ENCODE measurements at places on chromosomes 12 and 14.

DNA sequence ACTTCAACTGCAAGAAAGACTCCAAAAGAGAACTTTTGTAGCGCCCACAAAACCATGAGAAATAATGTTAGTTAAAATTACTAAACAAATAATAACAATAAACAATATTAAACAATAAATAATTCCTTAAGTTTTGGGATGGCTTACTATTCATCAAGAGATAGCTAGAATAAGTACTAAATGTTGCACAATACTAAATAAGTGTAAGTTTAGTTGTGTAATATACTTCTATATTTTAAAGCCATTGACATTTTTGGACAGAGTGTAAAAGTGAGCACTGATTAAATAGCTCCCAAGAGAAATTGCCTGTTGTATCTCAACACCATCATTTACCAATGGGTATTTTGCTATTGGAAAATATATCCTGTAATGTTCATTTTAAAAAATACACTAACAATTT is 166.7 kb downstream of the ALG10 start:
- DNase-seq: no peak

GRCh38 chr12:100464529-100464928 is 9.1 kb upstream of the NR1H4 start:
- no peak for DNase-seq

DNA sequence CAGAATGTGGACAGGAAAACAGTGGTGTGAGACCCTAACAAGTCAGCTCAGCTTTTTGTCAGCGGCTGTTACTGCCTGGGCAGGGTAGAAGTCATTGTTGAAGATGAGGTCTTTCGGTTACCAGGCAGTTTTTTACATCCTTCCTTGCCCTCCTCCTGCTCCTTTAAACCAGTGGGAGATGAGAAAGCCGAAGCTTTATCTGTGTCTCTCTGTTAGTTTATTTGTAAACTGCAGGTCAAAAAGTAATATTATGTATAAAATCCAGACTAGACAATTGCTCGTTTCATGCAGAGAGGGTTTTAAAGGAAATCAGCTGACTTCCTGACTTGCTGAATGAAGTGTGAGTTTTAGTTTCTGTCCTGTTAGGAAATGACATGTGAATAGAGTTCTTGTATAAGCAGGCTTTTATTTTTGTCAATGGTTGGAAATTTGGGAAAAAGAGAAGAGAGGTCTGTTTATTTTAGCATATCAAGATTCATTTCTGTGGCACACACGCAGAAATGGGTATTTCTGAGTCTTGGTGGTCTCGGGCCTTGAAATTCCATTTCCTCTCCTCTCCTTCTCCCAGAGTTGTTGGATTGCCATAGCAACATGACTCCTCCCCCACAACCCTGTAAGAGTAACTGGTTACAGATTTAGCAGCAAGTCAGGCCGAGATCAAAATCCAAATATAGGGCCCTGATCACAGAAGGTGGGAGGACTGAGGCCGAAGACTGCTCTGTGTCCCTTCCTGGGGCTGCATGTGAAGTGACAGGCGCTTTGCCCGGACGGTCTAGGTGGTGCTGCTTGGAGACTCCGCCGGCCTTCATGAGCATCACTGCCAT is 60.8 kb downstream of the SAMD4A start:
- DNase-seq: peak; percentile 46

- DNase-seq: no peak
Measured at GRCh38 chr12:94227066-94227465, 78.7 kb downstream of the PLXNC1 start.

DNA sequence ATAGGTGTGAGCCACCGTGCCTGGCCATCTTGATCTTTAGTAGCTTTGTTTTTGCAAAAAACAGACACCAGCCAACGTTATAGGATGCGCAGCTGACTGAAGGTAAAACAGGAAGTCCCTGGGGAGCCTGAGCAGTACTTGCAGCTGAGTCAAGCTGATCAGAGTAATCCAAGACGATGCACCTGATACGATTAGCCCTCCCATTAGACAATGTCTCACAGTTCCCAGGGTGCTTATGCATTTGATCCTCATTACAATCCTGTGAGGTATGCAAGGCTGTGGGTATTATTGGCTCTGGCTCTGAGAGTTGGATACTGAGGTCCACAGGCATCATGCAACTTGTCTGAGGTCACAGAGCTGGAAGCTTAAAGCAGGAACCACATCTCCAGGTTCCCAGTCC is 8.1 kb downstream of the KRT18 start:
- DNase-seq: no peak

DNA sequence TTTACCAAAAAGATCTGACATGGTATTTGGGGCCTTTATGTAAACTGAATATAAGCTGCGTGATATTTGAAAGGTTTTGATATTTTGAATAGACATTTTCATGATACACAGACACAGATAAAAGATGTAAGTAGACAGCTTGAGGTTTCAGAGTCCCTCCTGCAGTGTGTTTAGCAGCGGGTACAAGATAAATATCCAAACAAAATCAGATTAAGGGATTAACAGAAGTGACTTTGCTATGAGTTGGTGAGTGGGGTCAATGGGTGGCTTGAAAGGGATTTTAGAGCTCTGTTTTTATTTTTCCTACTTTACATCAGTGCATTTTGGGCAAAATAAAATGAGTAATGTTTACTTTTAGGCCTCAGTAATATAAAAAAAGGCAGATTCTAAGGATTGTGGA is 84.1 kb downstream of the IGF1 start:
- no peak for DNase-seq

DNA sequence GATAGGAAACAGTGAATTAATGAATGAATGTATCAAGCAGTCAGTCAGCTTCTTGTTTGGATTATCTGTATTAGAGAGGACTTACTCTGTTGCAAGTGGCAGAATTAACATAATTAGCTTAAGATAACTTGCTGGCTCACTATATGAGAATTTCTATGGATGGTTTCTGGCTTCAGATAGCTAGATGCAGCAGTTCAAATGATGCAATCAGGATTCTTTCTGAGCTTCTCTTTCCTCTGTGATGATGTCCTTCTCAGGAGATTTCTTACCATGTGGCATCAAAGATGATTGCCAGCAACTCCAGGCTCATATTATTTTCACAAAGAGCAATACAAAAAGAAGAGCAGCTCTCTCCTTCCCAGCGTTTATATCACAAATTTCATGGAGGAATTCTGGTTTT is 30.7 kb downstream of the FRMD6 start:
- no peak for DNase-seq

- DNase-seq: no peak
Measured at GRCh38 chr14:64741961-64742360, 37.7 kb downstream of the PLEKHG3 start.

- DNase-seq: no peak
Measured at GRCh38 chr14:55245657-55246268, 25.5 kb upstream of the FBXO34 start.

- no peak for DNase-seq
Measured at GRCh38 chr14:29264865-29265264, 498.3 kb downstream of the FOXG1 start.

GRCh38 chr14:33642080-33642479 is 308.8 kb downstream of the EGLN3 start:
- DNase-seq: no peak

- no peak for DNase-seq
Measured at GRCh38 chr12:124829008-124829707, 34.5 kb downstream of the SCARB1 start.

GRCh38 chr12:53236443-53237111 is 4.6 kb upstream of the RARG start:
- DNase-seq: peak; percentile 57

GRCh38 chr12:101642115-101643067 is 47.6 kb downstream of the MYBPC1 start:
- DNase-seq: peak; percentile 25

DNA sequence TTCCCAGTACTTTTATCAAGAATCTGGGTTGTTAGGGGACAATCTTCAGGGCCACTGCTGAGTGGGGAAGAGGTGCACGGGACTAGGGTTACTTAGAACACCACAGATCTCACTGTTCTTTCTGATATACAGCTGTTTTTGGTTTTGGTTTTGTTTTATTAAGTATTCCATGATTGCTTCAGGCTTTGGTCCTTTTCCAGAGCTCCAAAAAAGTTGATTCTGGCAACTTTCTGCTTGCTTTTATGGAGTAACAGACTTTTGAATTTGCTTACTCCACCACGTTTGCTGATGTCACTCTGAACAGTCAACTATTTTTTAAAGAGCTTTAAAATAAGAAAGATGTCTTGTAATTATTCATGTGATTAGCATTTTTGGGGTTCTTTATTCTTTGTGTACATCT is 368.1 kb upstream of the FOXG1 start:
- no peak for DNase-seq

DNA sequence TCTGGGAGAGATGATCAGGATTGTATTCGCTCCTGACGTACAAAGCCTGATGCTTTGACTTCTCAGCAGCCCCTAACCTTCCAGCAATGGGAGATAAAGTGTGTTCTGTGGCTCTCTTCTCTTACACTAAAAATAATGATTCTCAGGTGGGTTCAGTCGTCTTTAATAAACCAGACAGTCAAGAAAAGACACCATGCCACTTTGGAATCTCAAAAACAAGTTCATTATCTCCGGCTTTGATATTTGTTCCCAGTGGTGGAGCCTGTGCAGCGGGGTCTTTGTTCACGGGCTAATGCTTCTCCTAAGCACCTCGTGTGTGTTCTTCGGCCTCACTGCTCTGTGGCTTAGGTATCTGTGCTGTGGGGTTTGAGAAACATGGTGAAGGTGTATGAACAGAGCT is 1.6 kb downstream of the ACVR1B start:
- no peak for DNase-seq

DNA sequence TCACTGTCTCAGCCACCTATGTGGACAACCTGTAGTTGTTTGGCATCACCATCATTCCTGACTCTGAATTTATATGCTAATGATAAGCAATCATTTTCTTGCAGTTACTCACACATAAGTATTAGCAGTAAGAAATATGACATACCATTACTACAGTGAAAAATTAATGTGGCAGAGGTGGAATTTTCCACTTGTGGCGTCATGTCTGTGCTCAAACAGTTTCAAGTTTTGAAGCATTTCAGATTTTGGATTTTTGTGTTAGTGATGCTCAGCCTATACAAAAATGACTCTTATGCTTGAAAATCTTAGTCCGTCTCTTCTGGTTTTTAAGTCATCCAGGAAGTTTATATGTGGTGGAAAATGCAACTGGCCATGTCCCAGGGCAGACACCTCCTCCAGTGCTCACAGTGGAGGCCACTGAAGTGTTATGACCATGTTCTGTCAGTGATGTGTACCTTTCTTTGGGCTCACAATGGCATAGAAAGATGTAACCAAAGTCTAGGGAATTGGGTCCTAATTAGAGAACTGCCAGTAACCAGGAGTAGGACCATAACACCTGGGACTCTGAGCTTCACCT is 220.6 kb downstream of the SYT1 start:
- no peak for DNase-seq
